GM23338 (cell line): ENCODE measurements at places on chromosomes 2 and 18. TPM values are rescaled to one million over a fixed set of nuclear protein-coding genes. Genes with fewer than 3 reads are reported as not detected.

- H3K27me3 ChIP-seq = no peaks in the 10 kb centered on the region
- H3K27ac ChIP-seq = no peak overlapping the region
- H3K4me3 ChIP-seq = no peak overlapping the region
- H3K36me3 ChIP-seq = peaks cover 42% of the 10 kb centered on the region
- peaks cover 18% of the 10 kb centered on the region for H3K4me1 ChIP-seq
- DNase-seq = no peak
These were observed 4.6 kb downstream of the CDCA7 start for GRCh38 chr2:173359231-173359630.

DNA sequence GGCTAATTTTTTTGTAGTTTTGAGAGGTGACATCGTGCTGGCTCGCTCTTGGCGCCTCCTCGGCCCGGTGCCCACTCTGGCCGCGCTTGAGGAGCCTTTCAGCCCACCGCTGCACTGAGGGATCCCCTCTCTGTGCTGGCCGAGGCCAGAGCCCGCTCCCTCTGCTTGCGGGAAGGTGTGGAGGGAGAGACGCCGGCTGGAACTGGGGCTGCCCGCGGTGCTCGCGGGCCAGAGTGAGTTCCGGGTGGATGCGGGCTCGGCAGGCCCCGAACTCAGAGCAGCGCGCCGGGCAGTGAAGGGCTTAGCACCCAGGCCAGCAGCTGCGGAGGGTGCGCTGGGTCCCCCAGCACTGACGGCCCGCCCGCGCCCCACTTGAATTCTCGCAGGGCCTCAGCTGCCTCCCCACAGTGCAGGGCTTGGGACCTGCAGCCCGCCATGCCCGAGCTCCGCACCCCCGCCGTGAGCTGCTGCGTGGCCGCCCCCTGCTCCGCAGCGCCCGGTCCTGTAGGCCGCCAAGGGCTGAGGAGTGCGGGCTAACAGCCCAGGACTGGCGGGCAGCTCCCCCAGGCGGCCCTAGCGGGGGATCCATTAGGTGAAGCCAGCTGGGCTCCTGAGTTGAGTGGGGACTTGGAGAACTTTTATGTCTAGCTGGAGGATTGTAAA, 113.2 kb upstream of the ZSWIM2 start:
- DNase-seq = no peak
- no peaks in the 10 kb centered on the region for H3K27me3 ChIP-seq
- no peak overlapping the region for H3K4me3 ChIP-seq
- H3K36me3 ChIP-seq = no peaks in the 10 kb centered on the region
- H3K4me1 ChIP-seq = no peaks in the 10 kb centered on the region

- no peaks in the 10 kb centered on the region for H3K27me3 ChIP-seq
- no peak for DNase-seq
- H3K4me3 ChIP-seq = no peak overlapping the region
- H3K4me1 ChIP-seq = peaks cover 30% of the 10 kb centered on the region
These were observed 29.1 kb downstream of the METTL8 start for GRCh38 chr2:171404719-171405118.

DNA sequence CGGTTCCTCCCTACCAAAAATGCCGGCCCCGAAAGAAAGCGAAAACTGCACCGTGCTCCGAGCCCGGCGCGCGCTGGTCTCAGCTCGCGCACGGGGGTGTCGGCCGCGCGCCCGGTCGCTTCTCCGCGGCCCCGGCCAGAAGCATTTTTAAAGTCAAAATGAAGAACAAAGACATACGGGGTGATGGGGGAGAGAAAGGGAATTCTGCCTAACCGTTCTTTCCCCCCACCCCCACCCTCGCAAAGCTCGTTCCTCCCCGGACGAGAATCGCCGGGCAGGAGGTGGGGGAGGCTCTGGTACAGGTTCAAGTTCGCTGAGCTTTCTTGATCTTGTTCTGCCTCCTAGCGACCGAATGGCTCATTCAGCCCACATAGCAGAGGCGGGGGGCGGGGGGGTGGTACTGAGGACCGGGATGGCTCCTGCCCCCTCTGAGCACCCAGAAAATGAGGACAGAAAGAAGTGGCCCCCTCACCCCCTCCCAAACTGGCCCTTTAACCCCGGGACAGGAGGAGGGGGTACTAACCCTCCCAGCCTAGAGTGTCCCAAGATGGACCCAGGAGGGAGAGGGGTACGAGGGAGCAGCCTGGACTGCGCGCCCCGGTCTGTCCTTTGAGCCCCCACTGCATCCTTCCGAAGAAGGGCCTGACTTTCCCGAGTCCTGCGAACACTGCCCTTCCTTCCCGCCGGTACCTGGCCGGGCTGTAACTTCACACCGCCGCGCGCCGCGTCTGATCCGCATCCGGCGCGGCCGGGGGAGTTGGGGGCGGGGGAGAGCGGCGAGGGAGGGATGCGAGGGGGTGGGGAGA, 3.1 kb downstream of the BCL11A start:
- peaks cover 20% of the 10 kb centered on the region for H3K4me1 ChIP-seq
- peak overlapping the region; percentile 82 for H3K27ac ChIP-seq
- H3K4me3 ChIP-seq = peak overlapping the region; percentile 89
- H3K27me3 ChIP-seq = no peaks in the 10 kb centered on the region
- peaks cover 8% of the 10 kb centered on the region; the same call in 1 of the 2 replicates for H3K36me3 ChIP-seq

DNA sequence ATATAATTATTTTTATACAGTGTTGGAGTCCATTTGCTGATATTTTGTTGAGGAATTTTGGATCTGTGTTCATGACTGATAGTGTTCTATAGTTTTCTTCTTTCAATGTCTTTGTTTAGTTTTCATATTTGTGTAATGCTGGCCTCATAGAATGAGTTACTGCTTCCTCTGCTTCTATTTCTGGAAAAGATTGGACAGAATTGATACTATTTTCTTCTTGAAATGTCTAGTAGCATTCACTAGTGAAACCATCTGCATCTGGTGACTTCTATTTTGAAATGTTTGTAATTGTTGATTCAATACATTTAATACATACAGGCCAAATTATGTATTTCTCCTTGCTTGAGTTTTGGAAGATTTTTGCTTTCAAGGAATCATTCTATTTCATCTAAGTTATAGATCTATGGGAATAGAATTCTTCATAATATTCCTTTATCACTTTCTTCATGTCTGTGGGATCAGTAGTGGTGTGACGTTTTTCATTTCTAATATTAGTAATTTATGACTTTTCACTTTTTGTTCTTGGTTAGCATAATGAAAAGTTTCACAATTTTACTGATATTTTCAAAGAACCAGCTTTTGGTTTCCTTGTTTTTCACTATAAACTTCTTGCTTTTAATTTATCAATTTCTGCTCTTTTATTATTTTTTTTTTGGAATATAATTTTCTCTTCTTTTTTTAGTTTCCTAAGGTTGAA, 509.9 kb upstream of the VRK2 start:
- no peaks in the 10 kb centered on the region for H3K27me3 ChIP-seq
- H3K36me3 ChIP-seq = no peaks in the 10 kb centered on the region
- no peak overlapping the region for H3K4me3 ChIP-seq
- no peak for DNase-seq
- H3K4me1 ChIP-seq = no peaks in the 10 kb centered on the region
- H3K27ac ChIP-seq = no peak overlapping the region

The STARD6 gene
- total RNA-seq = not detected in 2 replicates

The MC5R gene
- 0.54 TPM in 1 of 2 replicates, not detected in the other for total RNA-seq
